ENCODE measurements at places on chromosomes 2 and 18. TPM values are rescaled to one million over a fixed set of nuclear protein-coding genes. Genes with fewer than 3 reads are reported as not detected.
A peak's percentile ranks its signal among the peaks of the same experiment; 100 is the strongest.

BABAM2 gene
- total RNA-seq, result 54.5 TPM

- DNase-seq, result no peak
These were observed 173.6 kb downstream of the BCL2 start for GRCh38 chr18:63145851-63146555.

GRCh38 chr2:188330316-188331053 lies 38.8 kb downstream of the GULP1 start:
- DNase-seq, result no peak

- no peak for DNase-seq
These were observed 1252.2 kb upstream of the TMEFF2 start for GRCh38 chr2:193446967-193447366.

DNA sequence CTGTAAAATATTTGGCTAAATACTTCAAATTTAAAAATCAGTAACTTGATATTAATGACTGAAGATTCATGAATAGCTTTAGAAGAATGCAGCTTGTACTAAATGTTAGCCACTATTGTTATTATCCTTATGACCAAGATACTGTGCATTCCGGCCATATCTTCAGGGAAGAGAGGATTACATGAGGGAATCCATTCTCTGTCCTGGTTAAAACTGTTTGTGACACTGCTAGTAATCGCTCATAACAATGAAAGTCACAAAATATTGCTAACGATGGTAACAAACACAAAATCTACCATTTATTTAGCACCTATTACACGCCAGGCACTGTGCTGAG lies 217.7 kb downstream of the PRKCE start:
- DNase-seq, result no peak

DNA sequence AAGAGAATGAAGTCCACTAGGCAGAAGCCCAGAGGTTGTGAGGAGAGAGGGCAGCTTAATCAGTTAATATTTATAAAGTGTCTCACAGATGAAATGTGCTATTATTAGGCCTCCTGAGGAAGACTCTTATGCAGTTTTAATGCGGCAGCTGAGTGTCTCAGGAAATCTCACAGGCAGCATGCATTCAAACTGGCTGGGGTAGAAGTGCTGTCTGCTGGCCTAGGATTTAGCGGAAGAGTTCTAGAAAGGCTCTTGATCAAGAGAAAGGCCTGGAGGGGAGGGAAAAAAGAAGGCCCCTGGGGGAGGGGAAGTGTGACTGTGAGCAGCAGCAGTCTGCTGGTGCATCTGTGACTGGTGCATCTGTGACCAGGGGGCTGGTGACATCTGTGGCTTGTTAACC lies 133.0 kb downstream of the FSHR start:
- DNase-seq, result no peak

NPPC gene
- total RNA-seq, result 0.41 TPM

GRCh38 chr2:203301667-203302066 lies 26.5 kb upstream of the ABI2 start:
- no peak for DNase-seq

DNA sequence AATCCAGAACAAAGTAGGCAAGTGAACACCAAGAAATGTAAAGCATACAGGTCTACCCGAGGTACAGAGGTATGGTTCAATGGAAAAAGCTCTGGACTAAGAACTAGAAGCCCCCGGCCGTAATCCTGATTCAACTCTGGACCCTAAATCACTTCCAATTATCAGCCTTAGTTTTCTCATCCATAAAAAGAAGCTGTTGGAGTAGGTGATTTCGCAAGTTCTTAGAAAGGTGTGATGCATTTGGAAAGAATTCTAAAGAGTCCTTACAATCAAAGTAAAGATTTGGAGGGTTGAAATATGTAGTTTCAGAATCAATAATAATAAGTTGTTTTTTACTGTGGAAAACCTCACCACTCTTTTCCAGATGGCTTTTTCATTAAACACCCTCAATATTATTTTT lies 622.1 kb upstream of the ID2 start:
- DNase-seq, result no peak

SULT1C4 gene
- total RNA-seq, result not detected

- no peak for DNase-seq
These were observed 276.1 kb upstream of the PKDCC start for GRCh38 chr2:41771710-41772109.

DNA sequence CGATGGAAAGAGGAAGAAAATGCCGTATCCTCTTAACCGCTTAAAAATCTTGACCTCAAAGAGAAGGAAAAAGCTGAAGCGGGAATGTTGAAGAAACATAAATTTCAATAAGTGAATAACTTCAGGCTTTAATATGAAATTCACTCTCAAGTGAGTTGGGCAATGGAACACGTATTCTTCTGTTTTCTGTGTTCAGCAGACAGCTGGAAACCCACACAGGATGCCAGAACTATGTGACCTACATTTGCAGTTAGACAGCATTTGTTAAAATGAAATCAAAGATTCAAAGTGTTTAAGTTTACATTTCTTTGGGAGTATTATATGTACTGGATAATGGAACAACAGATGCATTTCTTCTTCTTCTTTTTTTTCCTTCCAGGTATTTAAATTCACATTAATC lies 80.5 kb upstream of the SPATS2L start:
- no peak for DNase-seq

- no peak for DNase-seq
These were observed 112.8 kb downstream of the CELF4 start for GRCh38 chr18:37452682-37453385.

- no peak for DNase-seq
These were observed 72.7 kb downstream of the PLB1 start for GRCh38 chr2:28568533-28568932.

NYAP2 gene
- not detected for total RNA-seq

- DNase-seq, result no peak
These were observed 397.4 kb downstream of the RND3 start for GRCh38 chr2:150090031-150090430.

CD8B2 gene
- not detected for total RNA-seq

GRCh38 chr2:129877795-129878775 lies 101.4 kb upstream of the RAB6C start:
- no peak for DNase-seq

MERTK gene
- total RNA-seq, result 1.0 TPM

GRCh38 chr2:190050001-190050400 lies 12.5 kb downstream of the MSTN start:
- DNase-seq, result no peak

- DNase-seq, result no peak
These were observed 29.9 kb downstream of the KLHL29 start for GRCh38 chr2:23414871-23415270.

DNA sequence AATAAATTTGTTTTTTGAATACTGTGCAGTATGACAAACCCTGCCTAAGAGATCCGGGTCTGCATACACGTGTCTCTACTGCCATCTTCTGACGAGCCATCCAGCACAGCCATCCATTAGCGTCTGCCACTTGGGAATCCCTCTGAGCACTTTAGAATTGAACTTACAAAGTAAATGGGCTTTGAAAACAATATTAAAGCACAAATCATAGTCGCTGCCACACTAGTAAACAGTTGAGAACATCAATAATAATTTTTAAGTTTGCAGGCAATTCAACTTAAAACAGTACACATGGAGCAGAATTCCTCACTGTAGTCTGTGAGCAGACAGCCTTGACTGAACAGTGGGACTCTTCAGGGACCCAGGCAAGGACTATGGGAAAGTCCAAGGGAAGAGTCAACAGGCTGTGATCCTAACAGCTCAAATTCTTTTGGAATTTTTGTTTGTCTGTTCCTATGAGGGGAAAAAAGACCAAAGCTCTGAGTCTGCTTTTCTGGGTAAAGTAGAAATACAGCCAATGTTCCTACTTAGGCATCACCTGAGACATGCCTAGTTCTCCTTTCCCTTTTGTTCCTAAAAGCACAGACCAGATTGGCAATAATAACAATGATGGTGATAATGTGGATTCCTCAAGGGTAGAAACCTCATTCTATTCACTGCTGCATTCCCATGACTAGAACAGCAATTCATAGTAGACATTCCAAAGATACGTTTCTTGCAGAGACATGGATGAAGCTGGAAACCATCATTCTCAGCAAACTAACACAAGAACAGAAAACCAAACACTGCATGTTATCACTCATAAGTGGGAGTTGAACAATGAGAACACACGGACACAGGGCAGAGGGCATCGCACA lies 92.9 kb downstream of the MREG start:
- peak; percentile 38 for DNase-seq

GRCh38 chr2:105748566-105748965 lies 3.9 kb downstream of the NCK2 start:
- DNase-seq, result no peak

SS18 gene
- 75.2 TPM for total RNA-seq

- DNase-seq, result no peak
These were observed 28.2 kb upstream of the BIN1 start for GRCh38 chr2:127134833-127135830.

GRCh38 chr2:55732854-55733253 lies 39.2 kb upstream of the PNPT1 start:
- no peak for DNase-seq

DNA sequence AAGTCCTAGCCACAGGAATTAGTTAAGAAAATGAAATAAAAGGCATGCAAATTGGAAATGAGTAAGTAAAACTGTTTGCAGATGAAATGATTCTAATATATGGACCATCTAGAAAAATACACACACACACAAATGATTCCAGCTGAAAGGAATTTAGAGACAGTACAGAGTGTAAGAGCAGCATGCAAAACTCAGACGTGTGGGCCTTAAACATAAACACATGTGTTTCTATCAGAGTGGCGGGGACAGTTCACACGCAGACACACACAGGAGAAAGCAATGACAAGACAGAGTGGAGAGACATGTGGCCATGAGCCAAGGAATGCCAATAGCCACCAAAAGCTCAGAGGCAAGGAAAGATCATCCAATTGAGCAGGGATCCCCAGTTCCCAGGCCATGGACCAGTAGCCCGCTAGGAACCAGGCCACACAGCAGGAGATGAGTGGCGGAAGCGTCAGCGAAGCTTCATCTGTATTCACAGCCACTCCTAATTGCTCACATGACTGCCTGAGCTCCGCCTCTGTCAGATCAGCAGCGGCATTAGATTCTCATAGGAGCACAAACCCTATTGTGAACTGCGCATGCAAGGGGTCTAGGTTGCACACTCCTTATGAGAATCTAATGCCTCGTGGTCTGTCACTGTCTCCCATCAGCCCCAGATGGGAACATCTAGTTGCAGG lies 155.4 kb downstream of the ARL4C start:
- no peak for DNase-seq

GRCh38 chr2:15884790-15885189 lies 55.6 kb upstream of the MYCN start:
- DNase-seq, result no peak

DNA sequence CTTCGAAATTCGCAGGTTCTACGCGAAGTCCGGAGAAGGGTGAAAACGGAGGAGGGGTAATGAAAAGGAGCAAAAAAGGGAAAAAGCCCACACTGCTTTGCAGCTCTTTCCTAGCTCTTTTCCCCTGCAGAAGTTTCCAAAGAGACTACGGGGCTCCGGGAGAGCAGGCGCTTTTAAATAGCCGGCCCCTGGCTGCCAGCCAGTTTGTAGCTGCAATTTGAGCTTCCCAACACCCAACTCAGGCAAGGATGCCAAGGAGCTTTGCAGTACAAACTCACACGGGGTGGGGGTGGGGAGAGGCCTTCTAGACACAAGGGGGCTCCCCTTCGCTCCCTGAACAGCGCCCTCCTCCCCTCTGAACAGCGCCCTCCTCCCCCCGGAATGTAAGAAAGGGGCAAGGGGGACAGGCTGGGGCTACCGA lies at the start of gene IGFBP5:
TSS of gene IGFBP5 (minus strand) at position 149 of the 421 bp plus-strand sequence. CDS start 774 bp downstream, outside the sequence.
- no peak for DNase-seq

DNA sequence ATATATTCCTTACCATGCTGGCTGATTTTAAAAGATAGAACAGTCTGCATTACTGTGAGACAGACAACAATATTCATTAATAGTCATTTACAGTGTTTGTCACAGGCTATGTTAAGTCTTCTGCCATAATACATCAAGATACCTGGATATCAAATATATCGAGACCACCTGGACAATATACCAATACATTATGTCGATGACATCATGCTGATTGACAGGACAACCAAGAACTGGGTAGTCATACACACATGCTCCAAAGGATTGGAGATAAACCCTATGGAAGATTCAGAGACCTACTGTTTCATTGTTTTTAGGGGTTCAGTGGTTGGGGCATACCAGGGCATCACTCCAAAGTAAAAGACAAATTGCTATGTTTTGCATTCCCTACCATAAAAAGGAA lies 26.5 kb upstream of the SMCHD1 start:
- no peak for DNase-seq

GRCh38 chr2:20665243-20666004 lies 1.5 kb upstream of the GDF7 start:
- DNase-seq, result no peak

GRCh38 chr2:171411791-171412483 lies 21.9 kb downstream of the METTL8 start:
- DNase-seq, result no peak

DNA sequence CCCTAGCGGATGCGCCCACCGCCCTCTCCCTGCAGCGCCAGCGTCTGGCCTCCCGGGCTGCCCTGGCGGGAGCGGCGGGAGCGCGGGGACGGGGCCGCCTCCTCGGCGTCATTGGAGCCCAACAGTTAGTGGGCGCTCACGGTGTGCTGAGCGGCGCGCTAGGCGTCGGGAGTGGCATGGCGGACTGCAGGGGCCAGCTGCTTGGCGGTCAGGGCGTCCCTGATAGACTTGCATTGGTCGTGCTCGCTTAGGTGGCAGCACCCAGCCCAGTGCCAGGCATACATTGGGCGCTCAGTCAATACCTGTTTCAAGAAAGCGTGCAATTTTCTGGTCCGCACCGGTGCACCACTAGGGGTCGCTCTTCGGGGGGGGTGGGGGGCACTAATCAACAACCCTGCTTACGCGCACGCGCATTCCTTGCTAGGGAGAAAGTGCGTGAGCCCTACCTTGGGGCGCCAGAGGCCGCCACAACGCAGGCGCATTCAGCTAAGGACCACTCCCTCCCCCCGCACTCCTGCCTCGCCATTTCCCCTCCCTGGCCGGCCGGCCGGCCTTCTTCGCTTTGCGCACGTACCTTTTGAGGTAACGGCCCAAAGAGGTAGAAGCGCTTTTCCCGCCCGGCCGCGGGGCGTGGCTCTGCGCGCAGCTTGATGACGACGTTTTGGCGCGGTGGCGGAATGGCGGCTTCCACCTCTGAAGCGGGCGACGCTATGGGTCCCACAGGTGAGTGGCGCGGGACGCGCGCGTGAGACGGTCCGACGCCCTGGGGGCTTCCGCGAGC lies 411 bp upstream of the MZT2A start:
- peak; percentile 90 for DNase-seq

GRCh38 chr18:27428120-27428519 lies 243.0 kb upstream of the CHST9 start:
- no peak for DNase-seq

TMEM247 gene
- total RNA-seq, result not detected

LYPD1 gene
- total RNA-seq, result not detected

SULT1C2 gene
- not detected for total RNA-seq

VAMP5 gene
- total RNA-seq, result 41.3 TPM

DNA sequence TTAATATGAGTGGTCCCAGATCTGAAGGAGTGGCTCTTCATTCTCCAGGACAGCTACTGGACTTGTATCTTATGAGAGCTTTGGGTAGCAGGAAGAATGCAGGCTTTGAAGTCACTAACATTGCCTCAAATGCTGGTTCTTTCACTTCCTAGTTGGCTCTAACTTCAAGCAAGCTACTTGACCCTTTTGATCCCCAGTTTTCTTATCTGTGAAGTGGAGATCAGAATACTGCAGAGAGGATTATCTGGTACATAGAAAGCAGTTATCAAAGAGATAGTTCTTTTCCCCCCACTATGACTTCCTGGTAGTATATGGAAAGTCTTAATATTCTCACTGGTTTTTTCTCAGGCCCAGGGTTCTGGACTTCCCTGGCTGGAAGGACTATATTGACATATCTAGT lies 3.4 kb upstream of the PLCL1 start:
- no peak for DNase-seq

GRCh38 chr2:60104514-60105505 lies 448.6 kb downstream of the BCL11A start:
- no peak for DNase-seq

GRCh38 chr2:186695081-186695756 lies 1.4 kb downstream of the FAM171B start:
- DNase-seq, result no peak

All from activated T-helper 2 cell treated with anti-CD3 and anti-CD28 coated beads, Interferon-gamma antibody, Interleukin-2, Interleukin-4, amounts not matched to agents 10 μg/mL and 5 μg/mL and 100 μg/mL, durations not matched to agents 14 hours and 24 hours and 36 hours (primary cell).